ENCODE measurements at places on chromosomes 4 and X.

DNA sequence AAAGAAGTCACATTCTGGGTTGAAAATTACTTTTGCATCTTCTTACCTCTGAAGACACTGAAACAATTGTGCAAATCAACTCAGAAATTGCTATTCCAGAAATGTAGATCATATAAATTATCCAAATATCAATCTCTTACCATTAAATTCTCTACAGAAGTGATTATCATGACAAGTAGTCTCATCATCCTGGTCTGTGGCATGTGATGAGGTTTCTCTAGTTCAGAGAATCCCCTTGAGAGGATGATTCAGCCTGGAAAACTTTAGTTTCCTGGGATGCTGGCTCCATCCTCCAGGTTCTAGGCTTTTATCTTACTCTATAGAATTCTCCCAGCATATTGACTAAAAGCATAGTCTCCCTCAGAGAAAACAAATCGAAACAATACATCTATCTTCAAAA is 76.2 kb upstream of the S100G start:
- no peak for DNase-seq

- no peak for DNase-seq
Observed at GRCh38 chrX:72107841-72108595, 23.7 kb downstream of the RTL5 start.

DNA sequence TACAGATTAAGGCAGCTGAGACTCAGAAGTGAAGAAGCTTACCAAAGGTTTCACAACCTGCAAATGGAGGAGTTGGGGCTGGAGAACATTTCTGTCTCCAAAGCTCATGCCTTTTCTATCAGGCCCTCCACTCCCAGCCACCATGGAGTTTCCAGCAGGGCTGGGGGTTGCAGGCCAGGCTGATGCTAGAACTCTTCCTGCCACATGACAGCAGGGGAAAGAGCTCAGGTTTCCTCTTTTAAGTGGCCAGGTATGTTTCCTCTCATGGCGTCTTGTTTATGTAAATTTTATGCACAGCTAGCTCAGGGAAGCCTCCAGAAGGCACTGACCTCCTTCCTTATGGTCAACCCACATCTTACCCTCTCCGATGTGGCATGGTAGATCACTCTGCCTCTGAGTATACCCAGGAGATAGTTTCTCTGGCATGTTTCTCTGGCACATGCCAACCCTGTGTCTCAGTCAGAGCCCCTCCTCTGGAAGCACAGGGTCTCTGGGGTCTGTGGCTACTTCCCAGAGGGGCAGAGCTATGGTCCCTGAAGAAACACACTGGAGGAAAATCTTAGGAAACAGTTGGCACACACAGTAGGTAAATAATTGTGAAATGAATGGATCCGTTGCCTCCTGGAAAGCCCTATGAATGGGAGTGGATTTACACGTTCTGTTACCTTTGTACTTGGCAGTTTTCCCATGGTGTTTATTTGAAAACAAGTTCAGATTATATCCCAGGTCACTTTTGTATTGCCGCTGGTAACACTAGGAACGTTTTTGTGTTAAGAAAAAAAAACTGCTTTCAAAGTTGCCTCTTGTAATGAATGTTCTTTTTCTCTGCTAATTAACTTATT is 28.9 kb downstream of the PDK3 start:
- no peak for DNase-seq

DNA sequence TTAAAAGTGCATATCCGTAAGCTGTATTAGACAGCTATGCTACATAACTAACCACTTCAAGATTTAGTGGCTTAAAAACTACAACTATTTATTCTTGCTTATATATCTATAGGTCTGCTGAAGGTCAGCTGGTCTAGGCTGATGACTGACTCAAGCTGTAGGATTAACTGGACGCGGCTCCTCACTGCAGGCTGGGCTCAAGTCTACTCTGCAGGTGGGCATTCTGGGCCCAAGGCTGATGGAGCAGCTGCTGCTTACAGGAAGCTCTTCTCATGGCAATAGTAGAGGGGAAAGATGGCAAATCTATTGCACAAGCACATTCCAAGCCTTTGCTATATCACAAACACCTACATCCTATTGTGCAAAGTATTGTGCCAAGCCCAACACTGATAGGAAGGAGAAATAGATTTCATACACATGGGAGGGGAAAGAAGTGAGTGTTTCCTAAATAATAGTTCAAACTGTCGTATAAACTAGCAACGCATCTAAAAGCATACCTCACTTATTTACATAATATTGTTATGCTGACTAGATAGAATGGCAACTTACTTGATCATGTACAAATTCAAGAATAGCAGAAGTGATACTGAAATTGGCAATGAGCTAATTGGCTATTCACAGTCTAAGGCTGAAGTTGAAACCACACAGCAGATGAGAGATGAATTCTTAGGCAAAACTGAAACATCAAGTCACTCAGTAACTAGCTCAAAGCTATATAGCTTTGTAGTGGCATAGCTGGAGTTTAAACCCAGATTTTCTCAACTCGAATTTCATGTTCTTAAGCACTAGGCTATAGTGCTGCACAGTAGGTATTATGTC is 263.8 kb downstream of the NKX6-1 start:
- no peak for DNase-seq

DNA sequence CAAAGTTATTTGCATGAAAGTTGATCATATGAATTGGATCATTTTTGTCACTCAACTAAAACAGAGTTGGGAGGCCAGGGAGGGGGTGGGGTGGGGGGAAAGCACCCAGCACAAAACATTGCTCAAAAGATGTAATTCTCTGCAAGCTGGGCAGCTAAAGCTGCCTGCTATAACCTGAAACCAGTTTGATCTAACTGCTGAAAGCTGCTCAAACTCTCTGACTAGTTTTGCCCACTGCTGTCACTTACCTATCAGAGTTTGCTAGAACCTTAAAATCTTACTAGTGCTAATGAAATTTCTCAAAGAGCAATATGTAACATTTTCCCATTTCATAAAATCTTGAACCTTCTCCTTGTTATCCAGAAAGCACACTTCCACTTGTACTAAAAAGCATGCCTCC is 10.4 kb downstream of the CXCL8 start:
- no peak for DNase-seq

DNA sequence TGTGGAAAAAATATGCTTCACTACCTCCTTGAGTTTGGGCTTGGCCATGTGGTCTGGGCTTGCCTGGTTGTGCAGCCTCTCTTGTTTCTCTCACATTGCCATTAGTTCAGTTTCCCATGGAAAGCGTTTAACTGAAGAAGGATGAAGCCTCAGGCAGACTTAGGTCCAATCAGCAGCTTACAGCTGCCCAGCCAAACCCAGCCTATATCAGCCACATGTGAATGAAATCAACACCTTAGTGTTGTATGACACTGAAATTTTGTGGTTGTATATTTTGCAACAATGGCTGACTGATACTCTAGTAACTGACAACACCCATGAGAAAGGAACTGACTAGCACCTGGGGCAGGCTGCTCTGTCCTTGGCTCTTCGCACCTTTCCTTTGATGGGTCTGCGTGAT is 81.2 kb downstream of the KLF8 start:
- DNase-seq = no peak

- DNase-seq = no peak
Observed at GRCh38 chrX:106246511-106246910, 78.4 kb downstream of the PWWP3B start.

GRCh38 chrX:44042751-44043150 is 69.6 kb upstream of the NDP start:
- no peak for DNase-seq

DNA sequence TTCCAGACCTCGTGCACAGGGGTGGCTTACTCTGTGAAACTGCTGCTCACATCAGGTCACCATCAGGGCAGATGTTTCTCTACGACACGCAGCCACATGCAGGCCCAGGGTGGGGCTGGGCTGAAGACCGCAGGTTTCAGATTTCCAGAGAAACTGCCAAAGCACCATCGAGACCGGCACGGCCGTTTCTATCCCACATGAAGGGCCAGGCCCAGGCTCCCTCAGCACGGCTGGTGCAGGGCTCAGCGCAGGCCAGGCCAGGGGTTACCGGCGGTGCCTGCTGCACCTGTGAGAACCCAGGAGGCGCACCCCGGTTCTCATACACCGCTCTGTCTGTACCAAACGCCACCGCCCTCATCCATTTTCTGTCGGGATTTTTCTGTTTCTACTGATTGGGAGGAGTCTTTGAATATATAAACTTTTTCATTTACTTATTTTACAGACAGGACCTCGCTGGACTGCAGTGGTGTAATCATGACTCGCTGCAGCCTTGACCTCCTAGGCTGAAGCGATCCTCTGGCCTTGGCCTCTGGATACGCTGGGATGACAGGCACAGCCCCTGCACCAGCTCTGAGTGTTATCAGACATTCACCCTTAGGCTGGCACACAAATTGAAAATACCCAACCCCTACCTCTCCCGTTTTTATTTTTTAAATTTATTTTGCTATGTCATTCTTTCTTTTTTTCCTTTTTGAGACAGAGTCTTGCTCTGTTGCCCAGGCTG is 17.1 kb downstream of the CTBP1 start:
- DNase-seq = no peak

DNA sequence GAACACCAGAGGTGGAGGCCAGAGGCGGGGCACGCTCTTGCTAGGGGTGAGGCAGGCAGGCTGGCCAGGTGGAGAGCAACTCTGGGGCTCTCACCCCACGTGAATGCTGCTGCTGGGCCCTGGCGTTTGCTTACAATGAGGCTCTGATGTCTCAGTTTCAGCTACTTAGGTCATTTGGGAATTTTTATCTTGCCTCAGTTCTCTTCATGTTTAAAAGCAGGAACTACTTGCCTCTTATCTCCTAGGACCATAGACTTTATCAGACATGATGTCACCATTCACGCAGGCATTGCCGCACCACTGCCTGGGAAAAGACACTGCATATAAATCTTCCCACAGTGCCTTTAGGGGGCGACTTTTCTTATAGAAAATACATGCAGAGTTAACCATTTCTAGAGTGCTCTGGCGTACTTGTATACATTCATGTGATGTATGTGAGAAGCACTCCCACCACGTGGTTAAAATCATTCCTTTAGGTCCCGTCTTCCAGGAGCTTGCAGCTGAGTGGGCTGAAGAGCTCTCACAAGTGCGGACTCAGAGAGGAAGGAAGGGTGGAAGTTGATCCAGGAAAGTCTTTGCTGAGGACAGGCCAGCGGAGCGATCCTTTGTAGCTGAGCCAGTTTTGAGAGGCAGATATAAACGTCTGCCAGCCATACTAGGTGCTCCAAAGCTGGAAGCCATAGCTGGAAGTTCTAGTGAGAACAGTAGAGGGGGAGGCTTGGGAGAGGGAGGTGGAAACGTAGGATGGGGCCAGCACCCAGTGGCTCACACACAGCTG is 84.3 kb upstream of the CLDN34 start:
- no peak for DNase-seq

- DNase-seq = no peak
Observed at GRCh38 chrX:65920620-65921019, 119.3 kb downstream of the VSIG4 start.

- DNase-seq = no peak
Observed at GRCh38 chr4:170805352-170805751, 715.6 kb upstream of the AADAT start.

- DNase-seq = no peak
Observed at GRCh38 chr4:43496188-43496587, 603.7 kb downstream of the GRXCR1 start.

GRCh38 chrX:72487661-72488060 is 85.0 kb downstream of the HDAC8 start:
- DNase-seq = no peak

- no peak for DNase-seq
Observed at GRCh38 chrX:125786316-125786715, 379.8 kb downstream of the DCAF12L2 start.

DNA sequence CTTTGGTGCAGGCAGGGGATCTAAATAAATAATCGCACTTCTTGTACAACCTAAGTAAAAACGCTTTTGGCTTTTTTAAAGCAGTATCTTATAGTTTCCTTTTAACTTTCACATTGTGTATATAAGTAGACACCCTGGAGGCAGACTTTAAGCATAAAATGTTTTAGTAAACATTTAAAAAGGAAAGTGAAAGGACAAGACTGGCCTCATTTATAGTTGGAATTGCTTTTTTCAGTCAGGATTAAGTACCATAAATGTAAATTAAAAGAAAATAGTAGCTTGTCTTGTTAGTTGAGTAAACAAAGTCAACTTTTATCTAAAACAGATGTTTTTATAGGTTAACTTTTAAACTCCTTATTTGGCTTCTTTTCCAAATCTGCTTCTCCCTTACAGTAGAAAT is 39.7 kb downstream of the PTPN13 start:
- DNase-seq = no peak

DNA sequence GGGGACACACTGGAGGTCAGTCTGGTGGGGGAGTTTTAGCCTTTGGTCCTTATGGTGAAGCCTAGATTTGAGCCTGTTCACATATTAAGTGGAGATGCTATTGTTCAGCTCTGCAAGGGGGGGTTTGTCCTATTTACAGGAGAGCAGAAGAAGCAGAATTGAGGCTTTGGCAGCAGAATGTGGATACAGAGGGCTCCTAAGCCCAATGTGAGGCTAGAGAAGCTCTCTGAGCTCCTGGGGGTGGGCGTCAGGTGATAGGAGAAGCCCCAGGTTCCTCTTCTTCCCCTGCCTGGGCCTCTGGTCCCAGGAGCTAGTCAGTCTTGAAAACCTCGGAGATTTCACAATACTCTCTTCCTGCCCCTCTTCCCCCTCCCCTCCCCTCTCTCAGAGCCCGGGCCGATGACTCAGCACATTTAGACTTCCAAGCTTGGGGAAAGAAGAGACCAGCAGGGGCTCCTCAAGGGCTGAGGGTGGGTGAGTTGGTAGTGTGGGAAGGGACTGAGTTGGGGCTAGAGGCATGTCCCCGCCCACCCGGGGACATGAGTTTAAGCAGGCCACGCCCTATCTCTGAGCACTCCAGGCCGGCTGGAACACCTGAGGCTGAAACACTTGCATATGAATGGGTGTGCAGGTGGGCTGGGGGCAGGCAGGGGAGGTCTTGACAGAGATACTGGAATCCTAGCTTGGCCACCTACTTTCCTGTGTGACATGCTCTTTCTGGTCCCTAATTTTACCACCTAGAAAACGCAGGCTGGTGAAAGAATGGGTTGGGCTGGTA is 3.4 kb downstream of the TFE3 start:
- no peak for DNase-seq

DNA sequence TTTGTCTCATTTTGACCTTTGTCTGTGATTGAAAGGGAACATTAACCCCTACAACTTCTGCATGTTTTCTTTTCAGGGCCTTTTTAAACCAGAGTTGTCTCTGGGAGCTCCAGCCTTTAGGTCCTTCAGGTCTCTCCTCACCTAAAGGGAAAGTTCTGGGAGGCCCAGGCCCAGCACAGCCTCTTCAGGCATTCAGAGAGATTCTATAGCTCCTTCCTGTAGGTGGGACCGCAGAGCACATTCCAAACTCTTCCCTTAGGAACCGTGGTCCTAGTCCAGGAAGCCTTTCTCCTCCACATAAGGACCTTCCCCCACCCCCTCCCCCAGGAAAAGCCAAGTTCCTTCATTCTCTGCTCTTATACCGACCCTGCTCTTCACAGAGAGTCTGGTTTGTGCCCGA is 14.9 kb downstream of the NKX6-1 start:
- DNase-seq = no peak

DNA sequence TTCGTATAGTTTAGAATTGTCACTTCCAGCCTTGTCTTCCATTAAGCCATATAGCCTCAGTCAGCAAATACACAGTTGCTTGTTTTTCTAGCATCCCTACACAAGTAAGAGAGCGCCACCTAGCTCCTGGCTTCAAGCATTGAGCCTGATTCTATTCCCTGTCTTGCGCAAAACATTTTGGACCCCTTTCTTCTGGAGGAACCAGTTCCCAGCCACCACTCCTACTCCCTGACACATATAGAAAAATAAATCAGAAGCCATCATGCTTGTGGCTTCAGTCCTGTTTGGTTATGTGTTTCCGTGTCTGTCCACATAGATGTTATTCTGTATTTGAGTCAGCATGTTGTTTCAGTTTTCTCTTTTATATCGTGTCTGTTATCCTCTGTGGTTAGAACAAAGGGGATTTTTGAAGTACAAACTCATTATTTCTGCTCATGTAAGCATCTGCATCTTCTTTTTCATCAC is 59.9 kb downstream of the GK start:
- DNase-seq = no peak
